Immature natural killer cell (primary cell): ENCODE measurements at places on chromosomes 4 and X. TPM values are rescaled to one million over a fixed set of nuclear protein-coding genes. Genes with fewer than 3 reads are reported as not detected.

Gene BGN
- polyA plus RNA-seq = not detected

Gene PROM1
- not detected for polyA plus RNA-seq

Gene OTC
- not detected for polyA plus RNA-seq

Gene KLB
- polyA plus RNA-seq = 0.11 TPM

Gene MRPS18C
- 45.5 TPM for polyA plus RNA-seq

Gene CCSER1
- polyA plus RNA-seq = 0.99 TPM

Gene KCNE5
- 0.69 TPM for polyA plus RNA-seq

DNA sequence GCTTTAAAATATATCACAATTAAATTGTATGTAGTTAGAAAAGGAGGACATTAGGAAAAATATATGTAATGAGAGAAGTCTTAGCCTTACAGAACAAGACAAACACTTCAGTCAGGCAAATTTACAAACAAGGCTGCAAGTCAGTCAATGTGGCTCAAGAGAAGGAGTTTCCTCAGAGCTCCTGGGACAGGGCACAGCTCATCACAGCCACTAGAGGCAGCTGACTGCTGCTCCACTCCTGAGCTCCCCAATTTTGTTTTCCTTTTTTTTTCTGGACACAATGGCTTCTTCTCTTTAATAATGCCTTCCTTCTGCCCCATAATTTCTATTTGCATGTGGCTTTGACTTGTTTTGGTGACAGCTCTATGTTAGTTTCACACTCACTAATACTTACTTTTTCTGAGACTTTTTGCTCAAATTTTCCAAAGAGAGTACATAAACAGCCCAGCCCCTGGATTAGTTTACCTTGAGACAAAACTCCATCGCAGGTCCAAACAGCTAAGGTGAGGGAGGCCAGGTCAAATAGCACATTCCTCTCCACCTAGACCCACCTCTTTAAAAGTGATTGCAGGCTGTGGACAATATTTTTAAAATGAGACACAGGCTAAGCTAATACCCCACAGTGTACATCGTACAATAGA lies 850.4 kb upstream of the FRG1 start:
- H3K4me1 ChIP-seq = no peaks in the 10 kb centered on the region
- no peak for DNase-seq
- no peak overlapping the region for H3K27ac ChIP-seq
- no peaks in the 10 kb centered on the region for H3K27me3 ChIP-seq

DNA sequence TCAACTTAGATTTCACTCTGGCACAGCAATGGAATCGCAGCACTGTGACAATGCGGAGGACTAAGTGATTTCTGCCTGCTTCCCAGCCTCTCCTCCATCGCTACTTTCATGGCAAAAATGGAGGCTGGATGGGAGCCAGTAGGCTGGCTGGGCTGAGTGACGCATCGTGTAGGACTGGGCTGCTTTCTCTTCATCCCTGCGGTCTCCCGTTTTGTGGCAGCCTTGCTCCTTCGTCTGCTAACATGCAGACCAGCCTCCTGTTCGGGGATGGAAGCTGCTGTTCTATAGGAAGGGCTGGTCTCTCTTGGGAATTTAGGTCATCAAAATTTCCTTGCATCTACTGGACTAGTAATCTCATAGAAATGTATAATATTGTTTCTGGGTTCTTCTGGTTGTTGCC lies 15.8 kb upstream of the RGS12 start:
- H3K27me3 ChIP-seq = peaks cover 6% of the 10 kb centered on the region
- no peak for DNase-seq
- H3K36me3 ChIP-seq = peaks cover 26% of the 10 kb centered on the region
- H3K27ac ChIP-seq = no peak overlapping the region
- no peak overlapping the region for H3K4me3 ChIP-seq
- no peaks in the 10 kb centered on the region for H3K4me1 ChIP-seq

- H3K27me3 ChIP-seq = peaks cover 3% of the 10 kb centered on the region
- H3K4me1 ChIP-seq = no peaks in the 10 kb centered on the region
- H3K27ac ChIP-seq = no peak overlapping the region
- H3K36me3 ChIP-seq = no peaks in the 10 kb centered on the region
- H3K4me3 ChIP-seq = no peak overlapping the region
These were observed 35.2 kb downstream of the ABLIM2 start for GRCh38 chr4:8123389-8123788.

DNA sequence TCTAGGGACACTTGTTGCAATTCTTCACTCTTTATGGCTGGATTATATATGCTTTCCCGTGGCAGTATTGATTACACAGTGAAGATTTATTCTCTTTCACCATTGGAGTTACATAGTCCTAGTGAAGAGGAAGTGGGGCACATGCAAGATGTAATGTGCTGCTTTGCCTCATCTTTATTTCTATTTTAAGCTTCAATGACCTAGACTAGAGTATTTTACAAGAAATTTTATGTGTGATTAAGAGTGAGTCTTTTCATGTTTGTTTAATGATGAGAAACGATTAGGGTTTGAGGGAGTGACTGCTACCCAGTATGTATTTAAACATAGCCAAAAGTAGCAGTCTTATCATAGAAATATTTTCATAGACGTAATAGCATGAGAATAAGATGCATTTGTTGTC lies 30.8 kb downstream of the DIAPH2 start:
- H3K27me3 ChIP-seq = no peaks in the 10 kb centered on the region
- H3K4me1 ChIP-seq = peaks cover 18% of the 10 kb centered on the region
- no peak overlapping the region for H3K4me3 ChIP-seq
- no peak overlapping the region for H3K27ac ChIP-seq
- no peaks in the 10 kb centered on the region for H3K36me3 ChIP-seq

GRCh38 chr4:38034986-38035882 lies 75.0 kb downstream of the PTTG2 start:
- peaks cover 16% of the 10 kb centered on the region for H3K36me3 ChIP-seq
- no peak overlapping the region for H3K27ac ChIP-seq
- DNase-seq = peak; percentile 63
- H3K4me3 ChIP-seq = no peak overlapping the region
- H3K27me3 ChIP-seq = no peaks in the 10 kb centered on the region

DNA sequence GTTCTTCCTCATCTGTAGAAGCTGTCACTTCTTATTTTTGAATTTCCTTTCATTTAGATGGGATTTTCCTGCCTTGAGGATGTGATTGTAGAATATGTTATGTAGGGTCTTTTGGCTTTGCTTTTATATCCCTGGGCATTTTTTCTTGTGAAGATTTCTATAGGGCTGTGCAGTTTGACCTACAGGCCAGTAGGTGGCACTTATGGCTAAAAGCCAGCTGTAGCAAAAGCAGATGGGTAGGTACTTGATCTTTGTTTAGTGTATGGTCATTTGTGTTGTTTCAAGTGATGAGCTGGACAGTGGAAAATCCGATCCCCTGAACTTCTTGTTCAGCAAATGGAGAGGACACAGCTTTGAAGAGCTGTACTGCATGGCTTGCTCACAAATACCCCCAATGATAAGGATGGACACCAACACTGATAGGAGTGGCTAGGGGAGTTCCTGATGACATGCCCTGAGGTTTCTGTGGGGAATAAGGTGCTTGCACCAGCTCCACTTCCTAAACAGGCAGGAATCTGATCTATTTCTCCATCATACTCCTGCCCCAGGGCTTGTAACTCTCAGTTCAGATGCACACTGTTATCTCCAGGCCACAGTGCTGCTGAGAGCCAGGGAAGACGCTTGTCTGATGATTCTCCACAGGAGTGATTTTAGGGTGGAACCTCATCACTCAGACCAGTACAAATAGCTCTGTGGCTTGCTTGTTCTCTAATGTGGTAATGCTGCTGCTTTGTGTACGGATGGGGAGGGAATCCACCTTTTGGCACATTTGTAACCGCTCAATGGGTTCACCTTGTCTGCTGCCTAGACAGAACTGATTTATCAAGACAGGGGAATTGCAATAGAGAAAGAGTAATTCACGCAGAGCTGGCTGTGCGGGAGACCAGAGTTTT lies 417.1 kb upstream of the MAGEB16 start:
- H3K36me3 ChIP-seq = no peaks in the 10 kb centered on the region
- no peak overlapping the region for H3K4me3 ChIP-seq
- no peaks in the 10 kb centered on the region for H3K4me1 ChIP-seq
- no peak for DNase-seq
- H3K27ac ChIP-seq = no peak overlapping the region

- peaks cover 4% of the 10 kb centered on the region for H3K4me1 ChIP-seq
- DNase-seq = no peak
- no peaks in the 10 kb centered on the region for H3K36me3 ChIP-seq
- H3K27me3 ChIP-seq = peaks cover 5% of the 10 kb centered on the region
- no peak overlapping the region for H3K4me3 ChIP-seq
These were observed 122.5 kb downstream of the NFKB1 start for GRCh38 chr4:102623622-102624021.

DNA sequence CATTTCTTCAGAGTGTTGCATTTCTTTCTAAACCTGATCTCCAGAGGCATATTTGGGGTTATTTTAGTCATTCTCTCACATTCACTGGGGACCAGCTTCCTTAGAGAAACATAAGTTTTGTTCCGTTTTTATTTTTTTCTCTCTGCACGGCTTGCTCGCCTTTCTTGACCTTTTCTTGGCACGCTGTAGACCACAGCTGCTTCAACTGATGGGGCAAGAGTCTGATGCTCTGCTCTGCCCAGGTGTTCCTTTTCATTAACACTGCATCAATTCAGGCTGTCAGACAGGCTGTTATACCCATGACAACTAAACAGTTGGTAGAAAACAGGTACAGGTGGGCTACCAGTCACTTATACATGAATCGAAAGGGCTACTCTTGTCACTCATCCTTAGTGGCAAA lies 682.2 kb upstream of the DIAPH2 start:
- H3K4me3 ChIP-seq = no peak overlapping the region
- no peaks in the 10 kb centered on the region for H3K4me1 ChIP-seq
- H3K36me3 ChIP-seq = no peaks in the 10 kb centered on the region
- no peak for DNase-seq
- no peaks in the 10 kb centered on the region for H3K27me3 ChIP-seq

DNA sequence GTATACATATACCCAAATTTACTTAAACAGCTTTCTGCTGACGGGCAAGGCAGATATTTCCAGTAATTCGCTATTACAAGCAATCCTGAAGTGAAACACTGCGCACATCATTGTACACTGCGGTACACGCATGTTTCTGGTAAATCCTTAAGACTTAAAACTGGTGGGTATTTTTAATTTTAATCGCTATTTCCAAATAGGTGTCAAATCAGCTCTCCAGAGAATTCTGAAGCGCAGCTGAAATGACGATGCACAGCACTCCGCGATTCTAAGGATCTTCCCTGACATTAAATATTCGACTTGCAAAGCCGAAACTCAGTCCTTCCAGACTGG lies 361 bp downstream of the TMEM128 start:
- H3K4me3 ChIP-seq = peak overlapping the region; percentile 99
- H3K27me3 ChIP-seq = peaks cover 11% of the 10 kb centered on the region
- peaks cover 38% of the 10 kb centered on the region for H3K4me1 ChIP-seq
- H3K27ac ChIP-seq = peak overlapping the region; percentile 97
- H3K36me3 ChIP-seq = peaks cover 7% of the 10 kb centered on the region

- peaks cover 1% of the 10 kb centered on the region for H3K27me3 ChIP-seq
- H3K36me3 ChIP-seq = peaks cover 4% of the 10 kb centered on the region
- DNase-seq = no peak
- H3K27ac ChIP-seq = no peak overlapping the region
These were observed 47.3 kb upstream of the SRPX start for GRCh38 chrX:38268011-38268410.

DNA sequence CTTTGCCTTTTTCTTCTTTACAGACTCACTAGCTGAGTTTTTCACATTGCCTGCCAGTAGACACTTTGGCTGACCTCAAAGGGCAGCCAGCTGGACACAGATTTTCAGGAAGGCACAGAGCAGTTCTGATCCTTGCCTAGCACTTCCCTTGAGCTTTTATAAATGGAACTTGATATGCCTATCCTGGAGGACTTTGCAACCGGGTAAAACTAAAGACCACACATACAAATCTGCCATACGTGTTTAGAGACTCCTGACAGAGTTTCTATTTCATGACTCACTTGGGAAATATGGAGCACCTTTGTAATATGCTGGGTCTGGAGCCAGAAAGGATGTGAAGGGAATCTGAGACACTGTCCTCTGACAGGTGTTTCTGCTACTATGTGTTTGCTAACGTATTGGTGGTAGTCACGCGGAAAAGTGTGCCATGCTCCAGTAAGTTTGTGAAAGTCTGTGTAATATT lies 56.7 kb upstream of the RASSF6 start:
- H3K27me3 ChIP-seq = no peaks in the 10 kb centered on the region
- DNase-seq = no peak
- no peaks in the 10 kb centered on the region for H3K4me1 ChIP-seq
- H3K4me3 ChIP-seq = no peak overlapping the region

DNA sequence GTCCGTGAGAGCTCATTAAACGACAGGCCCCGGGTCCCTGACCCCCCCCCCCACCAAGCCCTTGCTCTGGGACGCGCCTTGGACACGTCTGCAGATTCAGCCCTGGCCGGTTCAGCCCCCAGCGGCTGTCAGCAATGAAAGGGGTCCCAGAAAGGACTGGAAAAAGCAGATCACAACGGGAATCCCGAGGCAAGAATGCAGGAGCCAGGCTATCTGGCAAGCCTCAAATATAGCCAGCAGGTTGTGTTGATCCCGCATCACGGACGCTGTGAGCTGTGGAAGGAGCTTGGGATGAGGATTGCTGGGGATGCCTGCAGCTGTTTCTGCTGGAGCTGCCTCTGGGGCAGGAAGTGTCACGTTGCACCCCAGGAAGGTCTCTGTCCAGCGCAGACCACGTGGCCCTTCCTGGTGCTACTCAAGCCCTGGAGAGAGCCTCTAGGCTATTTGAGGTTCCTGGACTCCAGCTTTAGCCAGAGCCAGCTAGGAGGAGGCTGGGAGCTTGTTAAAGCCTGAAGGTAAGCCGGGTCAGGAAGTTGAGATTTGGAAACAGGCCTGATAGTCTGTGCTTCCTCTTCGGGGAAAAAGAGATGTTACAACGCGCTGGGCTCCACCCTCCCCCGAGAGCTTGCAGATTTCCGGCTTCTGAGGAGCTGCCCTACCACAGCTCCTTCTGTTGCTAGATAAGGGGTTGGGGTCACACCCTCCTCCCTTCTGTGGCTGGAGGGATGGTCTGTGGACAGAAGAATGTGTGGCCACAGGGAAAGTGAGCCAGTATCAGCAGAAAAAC lies 19.3 kb upstream of the CSF2RA start:
- H3K27me3 ChIP-seq = peaks cover 9% of the 10 kb centered on the region
- peak overlapping the region; percentile 65 for H3K4me3 ChIP-seq
- H3K36me3 ChIP-seq = no peaks in the 10 kb centered on the region
- peak; percentile 56 for DNase-seq
